ENCODE measurements at places on chromosomes 7 and 10.

DNA sequence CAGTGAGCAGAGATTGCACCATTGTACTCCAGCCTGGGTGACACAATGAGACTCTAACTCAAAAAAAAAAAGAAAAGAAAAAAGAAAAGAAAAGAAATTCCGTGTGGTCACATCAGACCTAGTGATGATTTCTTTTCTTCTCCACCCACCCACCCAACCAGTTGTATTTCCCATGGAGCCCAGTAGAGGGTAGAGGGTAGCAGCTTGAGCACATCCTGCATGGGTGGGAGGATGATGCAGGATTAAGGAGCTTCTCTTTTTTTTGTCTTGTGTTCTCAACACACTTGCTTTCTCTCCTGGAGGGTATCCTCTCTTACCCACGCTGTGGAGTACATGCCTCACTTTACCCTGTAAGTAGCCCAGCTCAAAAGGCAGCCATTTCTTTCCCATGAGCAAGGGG lies 118.6 kb upstream of the CARD11 start:
- DNase-seq: no peak

- no peak for DNase-seq
These were observed 28.3 kb upstream of the MSMB start for GRCh38 chr10:46074196-46074946.

DNA sequence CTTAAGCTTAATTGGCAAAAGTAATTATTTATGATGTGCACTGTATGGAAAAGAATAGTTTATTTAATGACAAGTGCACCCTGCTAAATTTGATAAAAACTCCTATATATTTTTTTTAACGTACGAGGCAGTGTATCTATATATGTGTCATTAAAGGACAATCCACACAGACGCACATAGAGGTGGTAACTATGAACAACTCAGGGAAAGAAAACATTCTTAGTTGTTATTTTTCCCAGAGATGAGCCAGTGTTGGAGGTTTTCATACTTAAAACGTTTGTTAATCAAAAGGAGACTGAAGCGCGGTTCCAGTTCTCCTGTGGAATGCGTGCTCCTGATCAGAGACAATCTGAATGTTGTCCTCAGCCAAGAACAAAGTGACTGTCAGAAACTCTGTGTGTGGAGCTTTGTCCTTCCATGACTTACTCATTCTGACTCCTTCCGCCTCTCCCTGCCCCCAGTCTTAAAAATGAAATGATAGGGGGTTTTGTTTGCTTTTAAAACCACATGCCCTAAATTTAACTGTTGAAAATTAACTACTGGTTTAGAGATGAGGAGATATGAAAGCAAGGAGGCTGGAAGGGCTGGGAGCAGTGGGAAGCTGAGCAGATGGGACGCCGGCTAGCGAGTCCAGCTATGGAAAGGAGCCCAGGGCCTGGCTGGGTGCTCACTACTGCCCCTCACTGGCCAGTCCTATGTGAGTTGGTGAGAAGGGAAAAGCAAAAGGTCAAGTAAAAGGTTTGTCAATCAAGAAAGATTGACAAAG lies 99.6 kb downstream of the SVIL start:
- no peak for DNase-seq

GRCh38 chr7:1679326-1679965 lies 9.4 kb downstream of the ELFN1 start:
- no peak for DNase-seq

- DNase-seq: no peak
These were observed 85.2 kb downstream of the WNT2 start for GRCh38 chr7:117237646-117238045.

DNA sequence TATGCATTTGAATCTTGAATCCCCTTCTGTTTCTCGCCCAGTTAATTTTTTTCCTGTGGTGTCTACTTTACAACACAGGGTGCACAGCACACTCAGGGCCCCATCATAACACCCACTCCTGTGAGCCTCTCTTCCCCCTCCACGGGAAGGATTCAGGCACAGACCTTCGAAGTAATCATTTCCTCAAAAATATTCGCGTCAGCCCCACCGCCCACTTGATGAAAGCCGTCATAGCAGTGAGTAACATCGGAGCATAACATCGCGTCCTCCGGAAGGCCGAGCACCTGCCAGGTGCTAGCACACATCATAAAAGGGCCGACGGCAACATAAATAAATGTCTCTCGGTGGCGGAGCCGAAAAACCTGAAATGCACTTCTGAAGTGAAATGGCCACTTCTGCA lies 201.7 kb upstream of the ADARB2 start:
- peak; percentile 64 for DNase-seq

DNA sequence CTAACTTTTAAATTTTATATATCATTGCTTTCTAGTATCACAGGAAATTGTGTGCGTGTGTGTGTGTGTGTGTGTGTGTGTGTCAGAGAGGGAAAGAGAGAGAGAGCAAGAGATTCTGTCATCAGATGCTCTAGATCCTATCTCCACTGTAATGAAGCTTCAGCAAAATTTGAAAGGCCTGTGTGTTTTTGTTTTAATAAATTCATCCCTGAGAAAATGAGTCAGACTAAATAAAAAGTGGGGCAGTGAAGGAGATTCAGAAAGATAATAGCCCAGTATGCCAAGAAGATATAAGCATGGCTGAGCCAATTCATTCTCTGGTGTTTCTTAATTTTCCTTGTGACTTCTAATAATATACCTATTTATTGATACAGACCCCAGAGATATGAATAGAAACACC lies 184.2 kb upstream of the TMEM196 start:
- DNase-seq: no peak

DNA sequence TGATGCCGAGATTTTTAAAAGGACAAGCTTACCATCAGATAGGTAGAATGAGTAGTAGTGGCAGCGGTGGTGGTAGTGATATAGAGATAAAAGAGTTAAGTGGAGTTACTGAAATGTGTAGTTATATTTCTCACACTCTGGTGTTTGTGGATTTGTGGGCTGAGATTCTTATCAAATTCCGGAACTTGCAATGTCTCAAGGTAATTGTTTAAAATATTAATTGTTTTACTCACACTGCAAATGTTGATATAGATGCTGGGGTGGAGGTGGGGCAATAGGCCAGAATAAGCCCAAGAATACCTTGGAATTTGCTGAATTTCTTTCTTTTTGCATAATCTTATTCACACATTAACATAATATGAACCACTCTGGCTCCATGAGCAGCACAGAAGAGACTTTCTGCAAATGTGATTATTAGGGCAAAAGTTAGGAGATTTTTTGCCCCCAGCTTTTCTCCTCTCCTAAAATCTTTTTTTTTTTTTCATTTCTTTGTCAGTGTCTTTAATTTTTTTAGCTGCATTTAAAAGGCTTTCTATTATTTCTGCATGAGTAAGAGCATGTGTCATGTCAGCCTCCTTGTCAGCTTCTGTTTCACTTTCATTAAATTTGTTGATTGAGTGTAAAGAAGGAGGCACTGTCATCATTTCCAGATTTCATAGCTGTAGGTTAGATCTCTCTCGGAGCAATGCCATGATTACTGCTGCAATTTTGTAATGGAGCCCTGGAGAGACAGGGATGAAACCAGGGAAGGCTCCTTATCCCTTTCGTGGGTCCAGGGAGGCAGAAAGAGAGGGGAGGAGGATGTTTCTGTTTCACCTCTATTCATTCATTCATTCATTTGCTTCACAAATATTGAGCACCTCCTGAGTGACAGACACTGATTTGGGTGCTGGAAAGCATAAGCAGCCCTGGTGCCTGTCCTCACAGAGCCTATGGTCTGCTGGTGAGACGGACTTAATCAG lies 13.1 kb upstream of the SGMS1 start:
- DNase-seq: peak; percentile 77

DNA sequence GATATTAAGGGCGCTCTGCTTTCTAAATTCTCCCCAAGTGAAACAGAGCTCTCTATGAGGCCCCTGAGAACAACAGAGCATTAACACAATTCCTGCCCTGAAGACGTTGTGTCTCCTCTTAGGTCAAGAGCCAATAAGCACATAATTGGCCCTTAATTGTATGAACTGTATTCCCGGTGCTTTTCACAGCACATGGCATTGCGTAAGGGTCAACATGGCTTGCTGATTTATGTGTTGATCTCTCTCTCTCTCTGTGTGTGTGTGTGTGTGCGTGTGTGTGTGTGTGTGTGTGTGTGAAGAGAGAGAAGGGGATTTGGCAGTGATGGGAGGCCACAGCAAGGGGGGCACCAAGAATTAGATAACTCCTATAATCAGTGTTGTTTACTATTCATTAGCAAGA lies 40.5 kb downstream of the LYZL1 start:
- no peak for DNase-seq

Measured in CD8-positive, alpha-beta T cell (primary cell).